ENCODE measurements at places on chromosomes 7 and 10.
A peak's percentile ranks its signal among the peaks of the same experiment; 100 is the strongest.

DNA sequence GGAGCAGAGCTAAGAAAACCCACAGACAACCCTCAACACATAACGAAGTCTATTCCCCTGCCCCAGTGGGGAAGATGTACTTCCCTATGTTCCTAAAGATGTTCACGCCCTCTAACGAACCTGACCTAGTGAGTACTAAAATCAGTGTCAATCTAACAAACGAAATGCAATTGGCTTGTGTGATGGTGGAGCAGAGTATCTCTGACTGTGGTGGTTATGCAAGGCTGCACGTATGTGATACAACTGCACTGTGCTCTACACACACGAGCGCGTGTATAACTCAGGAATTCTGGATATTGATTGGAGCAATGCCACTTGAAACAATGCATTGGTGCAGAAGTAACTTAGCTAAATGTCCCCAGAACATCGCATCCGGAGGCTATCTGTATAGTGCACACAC lies 1.3 kb downstream of the ANKRD16 start:
- no peak for DNase-seq

DNA sequence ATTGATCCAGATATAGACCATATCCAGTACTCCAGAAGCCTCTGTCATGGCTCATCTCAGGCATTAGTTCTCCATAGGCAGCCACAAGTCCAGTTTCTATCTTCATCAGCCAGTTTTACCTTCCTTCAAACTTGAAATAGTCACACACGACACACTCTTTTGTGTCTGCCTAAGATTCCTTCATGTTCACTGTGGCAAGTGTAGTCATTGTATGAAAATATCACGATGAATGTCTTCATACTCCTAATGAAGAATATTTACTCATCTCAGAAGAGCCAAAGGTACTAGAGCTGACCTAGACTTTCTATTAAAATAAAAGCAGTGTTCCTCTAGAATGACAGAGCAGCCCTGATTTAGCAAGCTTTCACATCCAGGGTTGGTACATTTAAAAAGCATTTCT lies 230.7 kb downstream of the SNX13 start:
- DNase-seq = no peak

DNA sequence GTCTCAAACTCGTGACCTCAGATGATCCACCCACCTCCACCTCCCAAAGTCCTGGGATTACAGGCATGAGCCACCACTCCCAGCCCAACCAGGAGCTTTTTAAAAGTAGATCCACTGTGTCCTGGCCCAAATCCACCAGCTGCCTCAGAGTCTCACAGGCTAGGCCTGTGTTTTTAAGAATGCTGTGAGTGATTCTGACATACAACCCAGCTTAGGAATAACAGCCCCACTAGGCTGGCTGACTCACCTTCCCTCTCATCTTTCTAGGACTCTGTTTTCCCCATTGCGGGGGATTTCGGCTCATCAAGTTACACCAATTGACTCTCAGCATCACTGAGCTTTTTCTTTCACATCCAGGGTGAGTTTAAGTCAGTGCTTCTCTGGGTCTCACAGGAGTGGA lies 207.6 kb downstream of the SKIDA1 start:
- no peak for DNase-seq

GRCh38 chr10:84375881-84376280 lies 47.5 kb downstream of the CCSER2 start:
- DNase-seq = no peak

- no peak for DNase-seq
These were observed 14.1 kb downstream of the CALML5 start for GRCh38 chr10:5485290-5485689.

- DNase-seq = no peak
These were observed 1136.4 kb downstream of the TYW1 start for GRCh38 chr7:68133045-68133444.

DNA sequence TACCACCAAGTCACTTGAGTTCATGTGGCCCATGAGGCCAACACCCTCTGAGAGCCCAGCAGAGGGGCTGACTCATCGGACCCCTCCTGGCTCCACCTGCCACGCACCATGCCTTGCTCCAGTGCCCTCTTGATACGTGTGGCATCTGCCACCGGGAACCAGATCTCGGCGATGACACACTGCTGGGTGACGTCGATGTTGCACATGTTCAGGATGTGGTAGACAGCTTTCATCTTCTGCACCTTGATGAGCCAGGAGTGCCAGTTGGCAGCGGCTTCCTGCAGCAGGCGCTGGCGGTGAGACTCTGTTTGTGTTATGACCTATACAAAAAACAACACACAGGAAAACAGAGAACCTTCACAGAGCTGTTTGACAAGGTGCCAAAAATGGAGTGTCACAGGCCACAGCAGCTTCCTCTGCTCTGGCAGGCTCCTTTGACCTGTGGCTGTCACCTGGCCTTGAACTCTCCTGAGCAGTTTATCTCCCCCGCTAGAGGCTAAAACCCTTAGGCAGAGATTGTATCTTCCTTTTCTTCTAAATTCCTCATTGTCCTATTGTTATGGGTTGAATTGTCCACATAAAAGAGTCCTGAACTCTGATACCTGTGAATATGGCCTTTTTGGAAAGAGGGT lies 45.2 kb upstream of the TMEM213 start:
- peak; percentile 93 for DNase-seq

DNA sequence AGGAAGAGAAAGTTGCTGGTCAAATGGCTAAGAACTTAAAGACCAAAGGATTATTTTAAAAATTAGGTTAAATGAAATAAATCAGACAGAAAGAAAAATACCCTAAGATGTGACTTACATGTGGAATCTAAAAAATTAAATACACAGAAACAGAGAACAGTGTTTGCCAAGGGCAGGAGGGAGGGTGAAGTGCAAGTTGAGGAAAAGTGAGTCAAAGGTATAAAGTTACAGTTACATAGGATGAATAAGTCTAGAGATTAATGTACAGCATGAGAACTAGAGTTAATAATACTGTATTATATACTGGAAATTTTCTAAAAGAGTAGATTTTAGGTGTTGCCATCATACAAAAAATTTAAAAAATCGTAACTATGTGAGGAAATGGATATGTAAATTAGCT lies 146.3 kb downstream of the MDFIC start:
- no peak for DNase-seq

DNA sequence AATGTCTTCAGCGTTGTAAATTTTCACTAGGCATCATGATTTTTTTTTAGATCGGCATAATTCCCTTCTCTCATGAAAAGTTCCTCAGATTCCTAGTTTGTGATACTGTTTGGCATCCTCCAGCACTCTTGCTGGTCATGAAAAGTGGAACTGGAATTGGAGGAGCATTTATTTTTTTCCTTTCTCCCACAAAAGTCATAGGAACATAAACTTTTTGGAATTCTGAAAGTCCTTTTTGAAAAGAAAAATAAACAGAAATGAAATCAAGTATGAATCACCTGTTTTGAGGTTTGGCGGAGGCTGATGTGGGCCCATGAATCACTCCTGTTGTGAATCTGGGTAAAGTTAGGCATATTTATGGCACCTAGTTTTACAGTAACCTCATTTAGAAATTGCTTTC lies 17.7 kb downstream of the CACNB2 start:
- DNase-seq = no peak

- DNase-seq = no peak
These were observed 68.1 kb upstream of the ADCY1 start for GRCh38 chr7:45506059-45506458.

- DNase-seq = no peak
These were observed 38.8 kb downstream of the FIGNL1 start for GRCh38 chr7:50411332-50411731.

GRCh38 chr10:103543617-103544525 lies 50.4 kb downstream of the NEURL1 start:
- DNase-seq = no peak

- no peak for DNase-seq
These were observed 64.9 kb downstream of the UBE2H start for GRCh38 chr7:129887865-129888264.

DNA sequence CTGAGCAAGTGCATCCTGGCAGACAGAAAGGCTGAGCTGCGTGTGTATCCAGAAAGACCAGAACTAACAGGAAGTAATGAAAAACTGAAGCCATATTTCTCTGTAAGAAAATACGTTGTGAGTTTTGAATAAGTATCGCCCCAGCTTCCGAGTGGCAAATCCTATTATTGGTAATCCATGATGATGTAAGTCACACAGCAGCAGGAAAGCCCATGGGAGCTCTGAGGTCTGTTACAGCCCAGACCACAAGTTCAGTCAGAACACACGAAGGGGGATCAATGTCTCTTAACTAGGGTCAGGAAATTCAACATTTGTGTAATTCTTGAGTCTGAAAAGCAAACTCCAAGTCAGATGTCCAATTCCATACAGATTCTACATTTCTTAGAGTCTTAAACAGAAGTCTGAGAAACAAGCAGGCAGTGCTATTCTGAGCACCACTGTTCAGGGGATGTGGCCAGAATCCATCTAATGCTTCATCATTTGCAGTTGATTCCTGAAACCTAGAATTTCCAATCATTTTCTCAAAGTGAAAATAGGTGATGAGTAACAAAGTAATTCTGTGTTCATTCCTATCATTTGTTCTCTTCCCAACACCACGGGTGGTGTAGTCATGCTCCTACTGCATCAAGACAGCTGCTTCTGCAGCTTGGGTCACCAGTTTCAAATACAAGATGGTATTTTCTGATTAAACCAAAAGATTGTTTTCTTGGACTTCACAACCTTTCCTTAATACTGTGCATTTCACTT lies at the start of gene LRIT2:
LRIT2 (minus strand) TSS at position 118 of the 747 bp plus-strand sequence; CDS start at position 94, 24 bp downstream.
- no peak for DNase-seq

GRCh38 chr7:1341361-1342089 lies 108.9 kb downstream of the UNCX start:
- DNase-seq = no peak

DNA sequence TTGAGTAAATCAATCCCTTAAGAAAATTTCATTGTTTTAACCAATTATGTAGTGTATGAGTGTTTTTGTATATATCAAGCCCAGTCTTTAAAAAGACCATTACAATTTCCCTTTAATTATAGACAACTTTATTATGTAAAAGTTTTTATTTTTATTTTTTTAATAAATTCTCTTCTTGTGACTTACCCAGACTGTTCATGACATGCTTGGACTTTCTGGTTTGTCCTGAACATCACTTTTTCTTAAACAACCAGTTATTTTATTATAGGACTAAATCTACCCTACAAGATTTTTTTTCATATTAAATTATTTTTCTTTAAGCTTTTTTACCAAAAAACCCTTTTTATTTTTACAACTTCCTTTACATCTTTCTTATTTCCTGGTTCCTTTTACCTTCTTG lies 410.4 kb downstream of the ATRNL1 start:
- DNase-seq = no peak

DNA sequence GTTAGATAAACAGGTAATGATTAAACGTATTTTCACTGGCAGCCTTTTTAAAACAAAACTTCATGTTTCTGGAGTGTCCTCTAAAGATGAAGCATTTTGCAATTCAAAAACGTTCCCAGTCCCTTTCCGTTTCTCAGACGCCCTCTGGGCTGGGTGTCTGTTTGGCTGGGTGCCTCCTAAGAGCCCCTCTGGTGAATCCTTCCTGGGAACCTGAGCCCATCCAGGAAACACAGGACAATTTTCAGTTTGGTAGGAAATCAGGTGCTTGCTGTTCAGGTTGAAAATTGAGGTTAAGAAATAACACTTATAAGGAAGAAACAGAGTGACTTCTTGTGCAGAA lies 76.7 kb downstream of the CHN2 start:
- no peak for DNase-seq

DNA sequence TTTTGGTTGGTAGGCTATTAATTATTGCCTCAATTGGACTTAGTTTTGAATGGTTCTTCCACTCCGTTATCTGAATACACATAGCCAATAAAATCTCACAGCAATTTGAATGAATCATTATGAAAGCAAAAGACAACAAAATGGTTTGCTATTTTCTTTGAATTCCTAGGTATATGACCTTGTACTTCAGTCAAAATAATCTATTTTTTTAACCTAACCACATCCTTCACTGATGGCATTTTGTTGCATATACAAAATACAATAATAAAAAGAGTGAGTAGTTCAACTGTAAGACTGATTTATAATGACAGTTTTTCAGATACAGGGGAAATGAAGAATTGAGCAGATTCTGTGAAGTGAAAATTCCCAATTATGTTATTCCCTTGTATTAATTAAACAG lies 433.1 kb downstream of the HTR7 start:
- DNase-seq = no peak

DNA sequence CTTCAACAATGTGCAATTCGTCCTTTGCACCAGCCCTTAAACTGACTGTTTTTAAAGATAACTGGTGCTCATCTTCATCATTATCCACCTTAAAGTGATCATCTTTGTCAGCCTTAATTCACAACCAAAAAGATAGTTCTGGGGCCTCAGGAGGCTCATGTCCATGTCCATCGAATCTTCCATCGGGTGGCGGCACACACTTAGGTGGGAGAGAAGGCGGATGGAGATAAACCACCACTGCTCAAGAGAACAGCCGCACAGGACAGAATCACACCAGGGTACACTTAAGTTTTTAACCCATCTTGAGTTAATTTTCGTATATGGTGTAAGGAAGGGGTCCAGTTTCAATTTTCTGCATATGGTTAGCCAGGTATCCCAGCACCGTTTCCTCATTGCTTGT lies 24.8 kb downstream of the OIT3 start:
- no peak for DNase-seq

DNA sequence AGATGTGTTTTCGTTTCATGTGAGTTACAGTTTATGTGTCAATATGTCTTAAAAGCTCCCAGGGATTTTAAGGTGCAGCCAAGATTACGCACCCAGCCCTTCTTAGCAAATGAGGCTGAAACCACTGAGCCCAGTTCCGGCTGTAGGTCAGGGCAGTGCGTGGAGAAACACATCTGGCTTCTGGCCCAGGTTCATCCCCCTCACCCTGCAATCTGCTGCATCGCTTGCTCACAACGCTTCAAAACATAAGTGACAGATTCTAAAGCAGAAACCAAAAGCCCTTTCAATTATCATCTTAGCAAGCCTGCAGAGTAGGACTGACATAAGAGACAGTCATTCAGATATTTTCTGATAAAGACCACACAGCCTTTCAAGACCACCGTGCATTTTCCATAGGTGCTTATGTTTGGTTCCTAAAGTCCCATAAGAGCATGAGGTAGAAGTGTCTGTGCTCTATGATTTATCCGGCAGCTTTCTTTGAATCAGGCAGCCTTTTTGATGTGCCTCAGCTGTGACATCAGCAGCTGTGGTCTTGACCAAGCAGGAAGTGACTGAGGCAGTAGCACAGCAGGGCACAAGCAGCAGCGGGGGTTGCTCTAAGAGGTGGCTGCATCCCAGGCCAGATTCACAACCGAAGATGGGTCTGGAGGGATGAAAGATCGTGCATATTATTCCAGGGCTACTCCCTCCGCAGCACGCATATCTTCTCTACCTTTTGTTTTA lies 72.1 kb upstream of the LYZL2 start:
- DNase-seq = no peak

GRCh38 chr10:69406302-69406811 lies 10.4 kb downstream of the TACR2 start:
- DNase-seq = no peak

DNA sequence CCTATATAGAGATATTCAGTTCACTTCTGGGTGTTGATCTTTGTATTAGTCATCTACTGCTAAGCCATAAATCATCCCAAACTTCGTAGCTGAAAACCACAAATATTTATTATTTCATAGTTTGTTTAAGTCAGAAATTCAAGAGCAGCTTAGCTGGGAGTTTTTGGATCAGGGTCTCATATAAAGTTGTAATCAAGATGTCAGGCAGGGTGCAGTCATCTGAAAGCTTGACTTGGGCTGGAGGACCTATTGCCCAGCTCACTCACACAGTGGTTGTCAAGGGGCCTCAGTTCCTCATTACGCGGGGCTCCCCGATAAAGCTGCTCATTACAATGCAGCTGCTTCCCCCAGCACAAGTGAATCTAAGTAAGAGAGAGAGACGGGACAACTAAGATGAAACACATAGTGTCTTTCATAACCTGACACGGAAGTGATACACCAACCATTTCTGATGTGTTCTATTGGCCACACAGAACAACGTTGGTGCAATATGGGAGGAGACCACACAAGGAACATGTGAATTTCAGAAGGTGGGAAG lies 15.7 kb downstream of the PPP1R3C start:
- no peak for DNase-seq

All from HCT116 (cell line).